ENCODE measurements at places on chromosomes 2 and 18. TPM values are rescaled to one million over a fixed set of nuclear protein-coding genes. Genes with fewer than 3 reads are reported as not detected.

The DAW1 gene
- 2.3 TPM for total RNA-seq

The SERPINB2 gene
- not detected for total RNA-seq

The RTP5 gene
- total RNA-seq = not detected

The IL36G gene
- not detected for total RNA-seq

The PAPOLG gene
- 9.6 TPM for total RNA-seq

The ZNF385B gene
- not detected for total RNA-seq

The COMMD1 gene
- 38.7 TPM for total RNA-seq
